RWPE2 (cell line): ENCODE measurements at places on chromosomes 6 and 20.

DNA sequence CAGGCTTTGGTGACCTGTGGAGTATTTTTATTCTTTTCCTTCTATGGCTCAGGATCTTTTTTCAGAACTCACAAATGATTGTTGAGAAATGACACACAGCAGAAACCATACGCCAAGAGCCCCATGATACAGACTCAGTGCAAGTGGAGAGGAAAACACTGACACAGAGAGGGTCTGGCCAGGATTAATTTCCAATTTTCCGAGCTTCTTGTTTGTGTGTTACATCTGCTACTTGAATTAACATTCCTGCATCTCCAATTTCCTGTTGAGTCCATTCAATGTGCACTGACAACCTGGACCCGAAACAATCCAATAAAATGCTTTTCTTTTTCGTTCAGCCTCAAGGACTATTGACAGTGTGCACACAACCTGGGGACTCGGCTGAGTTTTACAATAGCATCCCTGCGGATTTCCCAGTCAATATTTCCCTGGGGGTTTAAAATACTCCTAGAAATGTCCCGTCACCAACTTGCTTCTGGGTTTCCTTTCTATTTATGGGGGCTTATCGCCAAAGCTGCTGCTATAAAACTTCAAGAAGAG is 4.9 kb upstream of the MLN start:
- no peak for DNase-seq

GRCh38 chr20:63261060-63261794 is 7.0 kb upstream of the NKAIN4 start:
- DNase-seq: no peak

- no peak for DNase-seq
These were observed 78.2 kb upstream of the ARID1B start for GRCh38 chr6:156699017-156699421.

DNA sequence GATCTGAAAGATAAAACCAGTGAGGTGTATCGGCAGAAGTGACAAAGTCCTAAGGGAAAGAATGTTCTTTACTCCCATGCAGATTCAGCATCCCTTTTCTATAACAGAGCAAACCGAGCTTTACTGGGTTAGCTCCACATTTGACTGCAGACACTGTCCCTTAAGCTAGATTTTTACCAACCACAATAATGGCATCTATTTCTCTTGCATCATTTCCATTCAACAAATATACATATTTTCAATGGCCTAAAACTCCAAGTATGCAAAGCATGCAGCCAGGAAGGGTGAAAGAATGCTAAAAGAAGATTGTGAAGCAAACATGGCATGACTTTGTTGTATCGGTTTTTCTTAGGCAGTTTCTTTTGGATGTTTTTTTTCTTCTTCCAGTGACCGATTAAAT is 255.4 kb downstream of the OGFRL1 start:
- DNase-seq: no peak

DNA sequence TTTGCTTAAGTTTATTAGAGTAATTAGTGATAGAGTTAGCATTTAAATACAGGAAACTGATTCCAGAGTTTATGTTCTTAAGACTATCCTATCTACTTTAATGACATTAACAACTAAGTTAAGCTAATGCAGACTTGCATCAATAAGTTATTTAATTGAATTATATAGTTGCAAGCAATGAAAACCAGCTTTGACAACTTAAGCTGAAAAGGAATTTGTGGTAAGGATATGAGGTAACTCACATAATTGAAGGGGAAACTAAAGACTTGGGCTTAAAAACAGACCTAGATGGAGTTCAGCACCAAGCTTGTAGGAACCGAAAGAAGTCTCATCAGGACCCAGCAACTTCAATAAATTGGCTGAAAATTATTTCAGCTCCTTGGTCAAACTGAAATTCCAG is 222.3 kb downstream of the IBTK start:
- no peak for DNase-seq

- DNase-seq: no peak
These were observed 209.0 kb upstream of the RSPO3 start for GRCh38 chr6:126909493-126909892.

DNA sequence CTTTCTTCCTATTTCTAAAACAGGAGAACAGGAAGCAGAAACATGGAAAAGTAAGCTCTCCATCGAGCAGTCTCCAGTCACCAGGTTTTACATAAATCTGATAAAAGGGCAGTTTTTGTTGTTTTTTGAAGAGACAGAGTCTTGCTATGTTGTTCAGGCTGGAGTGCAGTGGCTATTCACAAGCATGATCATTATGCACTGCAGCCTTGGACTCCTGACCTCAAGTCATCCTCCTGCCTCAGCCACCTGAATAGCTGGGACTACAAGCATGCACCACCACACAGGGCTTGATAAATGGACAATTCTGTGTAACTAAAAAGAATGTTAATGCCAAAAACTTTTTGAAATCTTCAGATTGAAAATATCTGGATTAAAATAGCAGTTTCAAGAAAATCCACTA is 23.8 kb downstream of the SAMHD1 start:
- DNase-seq: no peak

DNA sequence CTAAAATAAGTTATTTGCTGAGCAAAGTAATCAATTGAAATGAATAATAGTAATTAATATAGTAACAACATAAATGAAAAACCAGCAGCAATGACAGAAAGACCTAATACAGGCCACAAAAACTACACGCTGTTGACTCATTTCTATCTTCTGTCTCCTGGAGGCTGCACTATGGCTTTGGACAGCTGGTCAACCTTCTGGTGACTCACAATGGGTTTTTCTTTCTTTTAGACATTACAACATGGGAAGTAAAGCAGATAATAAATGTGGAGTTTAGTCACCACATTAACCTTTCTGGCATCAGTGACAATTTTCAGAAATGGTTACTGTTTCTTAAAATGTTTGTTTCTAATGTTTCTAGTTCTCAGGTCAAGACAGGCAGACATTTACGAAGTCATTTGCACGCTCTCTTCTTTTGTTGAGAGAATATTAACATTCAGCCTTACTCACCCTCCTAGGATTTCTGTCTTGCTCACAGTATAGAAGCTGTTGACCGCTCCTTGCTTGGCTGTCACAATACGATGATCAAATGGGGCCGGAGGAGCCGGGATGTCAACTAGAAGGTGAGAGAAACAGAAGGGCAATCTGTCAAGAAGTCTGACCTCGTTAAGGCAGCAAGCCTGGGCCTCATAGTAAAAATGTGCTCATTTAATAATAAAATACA is 62.2 kb downstream of the MYLK4 start:
- DNase-seq: no peak

- no peak for DNase-seq
These were observed 198.9 kb downstream of the MTFR2 start for GRCh38 chr6:136051140-136051775.

DNA sequence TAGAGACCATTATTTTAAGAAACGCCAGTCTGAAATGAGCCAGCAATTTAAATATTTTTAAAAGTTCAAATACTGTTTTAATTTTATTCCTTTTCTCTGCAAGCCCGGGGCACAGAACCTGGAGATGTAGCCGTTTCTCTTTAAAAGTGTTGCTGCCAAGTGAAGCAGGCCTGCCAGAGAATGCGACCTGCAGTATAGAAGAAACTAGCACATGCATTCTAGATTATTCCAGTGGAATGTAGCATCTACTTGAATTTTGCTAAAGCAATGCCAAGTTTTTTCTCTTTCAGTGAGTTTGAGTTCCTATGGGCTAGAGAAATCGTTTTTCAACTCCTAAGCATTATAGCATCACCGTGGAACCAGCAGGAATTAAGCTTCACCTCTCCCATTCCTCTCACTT is 101.3 kb downstream of the QRSL1 start:
- no peak for DNase-seq

- no peak for DNase-seq
These were observed 30.6 kb downstream of the REPS1 start for GRCh38 chr6:138957484-138957883.

GRCh38 chr6:31203345-31203979 is 33.0 kb upstream of the POU5F1 start:
- DNase-seq: no peak

DNA sequence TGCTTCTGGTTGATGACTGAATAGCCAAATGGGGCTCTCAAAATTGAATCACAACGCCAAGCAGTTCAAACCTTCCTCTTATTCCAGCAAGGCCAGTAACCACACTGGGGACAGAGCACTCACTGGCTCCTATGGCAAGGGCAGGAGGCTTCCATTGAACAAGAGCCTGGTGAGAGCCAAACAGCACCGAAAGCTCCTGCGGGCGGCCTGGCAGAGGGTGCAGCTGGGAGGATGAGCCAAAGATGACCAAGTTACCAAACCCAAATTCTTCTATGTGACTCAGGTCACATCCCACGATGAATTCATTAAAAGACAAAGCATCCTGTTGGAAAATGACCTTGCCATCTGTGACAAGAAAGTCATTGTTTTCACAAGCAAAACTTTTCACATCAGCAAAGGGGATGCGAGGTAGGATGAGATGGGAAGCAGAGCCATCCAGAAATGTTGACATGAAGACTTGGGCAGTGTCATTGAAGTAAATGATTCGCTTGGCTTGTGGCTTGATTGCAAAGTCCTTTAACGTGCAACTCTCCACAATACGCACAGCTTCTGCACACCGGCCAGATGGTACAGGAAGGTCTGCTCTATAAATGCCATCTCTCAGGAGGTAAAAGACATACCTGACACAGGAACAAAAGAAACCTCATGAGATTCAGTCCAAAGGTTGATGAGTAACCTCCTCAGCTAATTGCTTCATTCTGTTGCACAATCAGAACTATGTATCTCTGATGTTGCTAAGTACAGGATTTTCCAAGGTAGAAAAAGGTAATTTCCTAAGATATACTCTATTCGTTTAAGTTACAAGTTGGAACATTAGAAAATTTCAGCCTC is 36.3 kb downstream of the ROS1 start:
- DNase-seq: no peak

DNA sequence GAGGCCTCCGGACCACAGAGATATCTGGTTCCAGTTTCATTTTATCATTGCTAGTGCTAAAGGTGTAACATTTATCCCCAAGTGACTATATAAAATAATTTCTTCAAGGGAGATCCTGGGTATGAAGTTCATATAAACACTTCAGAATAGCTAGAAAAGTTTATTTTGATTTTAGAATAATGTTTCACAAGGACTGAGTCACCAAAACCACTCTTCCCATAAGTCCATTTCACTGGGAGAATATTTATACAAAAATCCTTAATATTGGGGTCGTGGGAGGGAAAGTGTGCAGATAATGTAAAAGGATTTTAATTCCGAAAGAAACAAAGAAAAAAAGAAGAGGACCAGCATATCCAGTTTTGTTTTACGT is 128.1 kb downstream of the ISM1 start:
- no peak for DNase-seq

GRCh38 chr6:63816401-63816981 is 180.9 kb downstream of the PHF3 start:
- DNase-seq: no peak

GRCh38 chr20:58621906-58622548 is 29.1 kb upstream of the STX16 start:
- DNase-seq: no peak

DNA sequence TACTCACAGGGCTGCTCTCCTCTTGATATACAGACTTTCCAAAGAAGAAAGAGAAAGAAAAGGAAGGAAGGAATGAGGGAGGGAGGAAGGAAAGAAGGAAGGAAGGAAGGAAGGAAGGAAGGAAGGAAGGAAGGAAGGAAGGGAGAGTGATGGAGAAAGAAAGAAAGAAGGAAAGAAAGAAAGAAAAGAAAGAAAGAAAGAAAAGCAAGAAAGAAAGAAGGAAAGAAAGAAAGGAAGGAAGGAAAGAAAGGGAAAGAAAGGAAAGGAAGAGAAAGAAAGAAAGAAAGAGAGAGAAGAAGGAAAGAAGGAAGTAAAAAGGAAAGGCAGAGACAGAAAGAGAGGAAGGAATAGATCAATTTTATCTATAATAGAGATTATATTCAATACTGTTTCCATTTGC is 1257.4 kb downstream of the EPHA7 start:
- DNase-seq: no peak

DNA sequence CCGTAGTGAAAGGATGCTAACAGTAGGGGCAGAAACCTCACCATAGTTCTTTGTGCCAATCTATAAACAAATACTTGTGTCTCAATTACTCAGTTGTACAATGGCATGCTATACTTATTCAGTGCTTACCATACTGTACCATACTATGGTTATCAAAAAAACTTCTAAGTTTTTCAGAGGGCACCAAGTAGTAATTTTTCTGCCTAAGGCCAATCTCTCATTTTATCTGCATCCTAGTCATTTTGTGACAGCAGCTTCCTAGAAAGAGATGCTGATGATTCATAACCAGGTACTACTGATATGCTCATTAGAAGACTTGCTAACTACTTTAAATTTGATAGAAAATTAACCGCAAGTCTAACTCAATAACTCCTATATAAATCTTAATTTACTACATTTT is 42.9 kb downstream of the TMEM244 start:
- DNase-seq: no peak

- DNase-seq: no peak
These were observed 54.7 kb downstream of the RAB44 start for GRCh38 chr6:36752187-36752885.

DNA sequence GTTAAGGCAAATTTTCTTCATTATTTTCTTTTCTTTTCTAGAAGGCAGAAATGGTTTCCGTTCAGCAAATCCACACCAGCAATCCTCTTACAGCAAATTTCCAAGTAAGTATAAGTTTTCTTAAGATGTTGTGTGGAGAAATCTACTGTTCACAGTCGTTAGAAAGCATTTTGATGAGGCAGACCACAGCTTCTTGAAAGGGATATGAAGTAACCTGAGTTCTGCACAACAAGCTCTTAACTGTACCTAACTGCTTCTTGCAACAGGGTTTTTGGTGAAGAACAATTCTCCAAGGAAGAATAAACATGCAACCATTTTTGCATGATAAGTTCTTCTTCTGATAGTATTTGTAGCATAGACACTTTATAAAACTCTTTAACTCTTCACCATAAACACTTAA is 45.3 kb upstream of the STXBP5 start:
- no peak for DNase-seq

DNA sequence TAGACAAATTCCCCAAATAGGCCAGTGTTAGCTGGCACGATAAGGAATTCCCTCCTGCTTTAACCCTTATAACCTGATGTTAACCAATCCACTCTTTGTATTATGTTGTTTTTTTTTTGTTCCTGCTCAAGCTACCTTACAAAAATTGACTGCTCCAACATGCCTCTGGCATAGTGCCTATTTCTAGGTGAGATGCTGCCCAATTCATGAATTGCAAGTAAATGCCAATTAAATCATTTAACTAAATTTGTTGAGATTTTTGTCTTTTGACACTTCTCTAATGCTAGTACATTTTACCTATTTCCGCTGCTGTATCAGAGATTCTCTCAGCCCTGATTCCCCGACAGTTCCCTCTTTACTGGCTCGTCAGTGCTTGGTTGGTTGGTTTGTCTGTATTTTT is 66.5 kb downstream of the HECA start:
- no peak for DNase-seq
